ENCODE measurements at places on chromosomes 6 and 20. TPM values are rescaled to one million over a fixed set of nuclear protein-coding genes. Genes with fewer than 3 reads are reported as not detected.

ENPP5 gene
- 7.3 TPM for total RNA-seq

HLA-B gene
- total RNA-seq: 2,632 TPM

BEND3 gene
- 3.8 TPM for total RNA-seq

- no peak for DNase-seq
Measured at GRCh38 chr6:81818901-81819361, 66.5 kb upstream of the TENT5A start.

GRCh38 chr6:112252571-112253497 is 1.5 kb downstream of the LAMA4 start:
- DNase-seq: no peak

DNA sequence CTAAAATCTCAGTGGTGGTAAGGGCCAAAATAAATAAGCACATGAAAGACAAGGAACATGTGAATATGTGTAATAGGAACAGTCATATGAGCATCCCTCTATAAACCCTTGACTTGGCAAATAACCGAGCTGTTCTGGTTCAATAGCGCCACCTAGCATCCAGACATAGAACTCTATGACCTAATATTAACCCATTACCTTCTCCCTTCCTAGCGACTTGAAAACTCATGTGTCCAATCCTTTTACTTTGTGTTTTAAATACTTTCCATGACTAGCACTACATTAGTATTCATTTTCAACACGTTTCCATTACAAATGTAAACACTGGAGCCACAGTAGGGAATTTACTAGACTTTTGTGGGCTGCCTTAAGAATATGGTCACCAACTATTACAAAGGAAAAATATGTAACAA is 279.7 kb downstream of the UST start:
- no peak for DNase-seq

- DNase-seq: no peak
Measured at GRCh38 chr6:112296122-112296521, 41.8 kb upstream of the LAMA4 start.

GRCh38 chr6:139904568-139904967 is 530.1 kb upstream of the CITED2 start:
- no peak for DNase-seq

GRCh38 chr20:19423097-19423899 is 210.9 kb downstream of the SLC24A3 start:
- no peak for DNase-seq

DNA sequence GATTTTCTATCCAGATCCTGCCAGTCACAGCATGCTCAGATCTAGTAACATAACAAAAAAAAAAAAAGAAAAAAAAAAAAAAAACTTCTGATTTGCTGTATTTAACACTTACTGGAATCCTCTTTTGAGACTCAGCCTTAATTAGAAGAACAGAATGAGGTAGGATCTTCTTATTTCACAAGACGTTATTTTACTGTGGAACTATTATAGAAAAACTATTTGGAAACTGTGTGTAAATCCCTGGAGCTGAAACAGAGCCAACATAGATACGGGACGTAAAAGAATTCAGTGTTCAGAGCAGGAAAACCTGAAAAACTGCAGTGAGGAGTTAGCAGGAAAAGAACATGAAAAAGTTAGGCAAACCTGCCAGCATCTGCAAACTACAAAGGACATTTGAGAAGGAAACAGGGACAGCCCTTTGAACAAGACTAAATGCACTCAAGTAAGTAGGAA is 3.4 kb upstream of the ZNF217 start:
- no peak for DNase-seq

GRCh38 chr20:42485556-42485955 is 704.1 kb downstream of the PTPRT start:
- DNase-seq: no peak

DNA sequence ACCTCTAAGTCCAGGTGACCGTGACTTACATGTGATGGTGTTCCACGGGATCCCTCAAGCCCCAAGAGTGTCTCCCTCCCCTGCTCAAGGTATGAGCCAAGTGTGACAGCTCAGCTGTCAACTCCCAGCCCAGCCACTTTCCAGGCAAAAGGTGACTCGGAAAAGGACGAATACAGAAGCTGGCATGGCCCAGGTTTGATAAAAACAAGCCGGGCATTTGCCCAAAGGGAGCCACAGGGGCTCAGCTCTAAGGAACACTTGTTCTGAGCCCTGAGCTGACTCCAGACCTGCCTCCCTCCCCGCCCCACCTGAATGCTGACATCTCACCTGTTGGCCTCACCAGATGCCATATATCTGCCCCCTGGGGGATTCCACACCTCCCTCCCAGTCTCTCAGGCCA is 43.0 kb upstream of the BPIFA2 start:
- DNase-seq: no peak

GRCh38 chr6:51529240-51529639 is 558.2 kb downstream of the PKHD1 start:
- DNase-seq: no peak
